Activated CD8-positive, alpha-beta memory T cell treated with anti-CD3 and anti-CD28 coated beads for 4 hours (primary cell): ENCODE measurements at places on chromosomes 2 and 18.

DNA sequence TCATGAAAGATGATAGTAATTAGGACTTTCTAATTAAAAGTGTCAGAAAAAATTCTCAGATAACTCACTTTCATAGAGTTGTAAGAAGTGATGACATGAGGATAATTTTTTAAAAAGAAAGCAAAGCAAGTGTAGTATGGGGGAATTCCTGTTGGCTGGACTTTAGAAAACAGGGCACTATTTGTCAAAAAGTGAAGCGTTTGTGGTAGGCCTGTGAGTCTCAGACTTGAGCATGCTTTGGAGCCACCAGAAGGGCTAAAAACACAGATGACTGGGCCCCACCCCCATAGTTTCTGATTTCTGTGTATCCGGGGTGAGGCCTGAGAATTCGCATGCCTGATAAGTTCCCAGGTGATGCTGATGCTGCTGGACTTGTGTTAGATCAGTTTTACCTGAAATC lies 222.6 kb upstream of the LRRTM1 start:
- DNase-seq, result no peak

DNA sequence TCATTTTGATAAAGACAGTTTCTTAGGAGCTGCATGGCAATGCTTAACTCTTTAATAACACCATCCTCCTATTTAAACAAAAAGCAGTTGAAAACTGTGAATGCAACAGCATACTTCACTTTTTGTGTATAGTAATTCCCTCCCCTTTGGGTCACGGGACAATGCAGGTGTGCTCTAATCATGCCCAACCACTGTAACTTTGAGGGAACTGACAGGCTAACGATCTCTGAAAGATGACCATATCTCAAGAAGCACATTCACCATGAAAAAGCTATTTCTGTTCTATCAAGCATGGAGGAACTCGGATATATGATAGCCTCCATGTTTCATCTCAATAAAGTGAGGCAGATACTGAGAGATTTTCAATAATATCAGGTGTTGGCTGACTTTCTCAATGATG lies 81.1 kb upstream of the CD226 start:
- no peak for DNase-seq

DNA sequence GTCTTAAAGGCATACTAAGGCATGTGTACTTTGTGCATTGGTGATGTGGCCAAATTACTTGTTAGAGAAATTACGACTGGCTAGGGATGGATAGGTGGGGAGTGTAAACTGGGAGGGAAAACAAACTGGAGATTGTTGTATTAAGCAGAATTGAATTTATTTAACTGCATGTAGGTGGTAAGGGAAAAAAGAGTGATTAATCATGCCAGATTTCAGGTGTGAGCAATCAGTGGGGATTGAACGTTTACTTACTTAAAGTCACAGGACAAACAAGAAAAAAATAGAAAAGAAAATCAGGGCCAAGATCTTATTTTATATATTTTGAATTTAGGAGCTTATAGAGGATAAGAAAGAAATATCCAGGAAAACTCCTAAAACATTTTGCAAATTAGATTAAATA lies 88.6 kb downstream of the GULP1 start:
- no peak for DNase-seq

DNA sequence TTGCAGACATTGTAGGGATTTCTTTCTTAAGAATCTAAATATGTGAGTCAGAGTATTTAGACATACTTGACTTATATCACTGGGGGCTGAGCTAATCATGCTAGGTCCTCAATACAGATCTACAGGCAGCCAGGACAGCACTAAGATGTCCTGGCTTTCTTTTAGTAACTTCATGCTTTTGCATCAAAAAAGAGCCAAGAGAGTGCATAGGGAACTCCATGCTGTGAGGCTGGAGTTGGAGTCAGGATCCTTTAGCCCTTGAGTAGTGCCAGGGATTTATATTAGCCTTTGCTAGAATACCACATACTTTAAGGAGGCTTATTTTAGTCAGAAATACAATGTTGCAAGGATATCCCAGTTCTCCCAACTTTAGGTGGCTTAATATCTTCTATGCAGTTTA lies 289.7 kb downstream of the CCDC85A start:
- DNase-seq, result no peak

DNA sequence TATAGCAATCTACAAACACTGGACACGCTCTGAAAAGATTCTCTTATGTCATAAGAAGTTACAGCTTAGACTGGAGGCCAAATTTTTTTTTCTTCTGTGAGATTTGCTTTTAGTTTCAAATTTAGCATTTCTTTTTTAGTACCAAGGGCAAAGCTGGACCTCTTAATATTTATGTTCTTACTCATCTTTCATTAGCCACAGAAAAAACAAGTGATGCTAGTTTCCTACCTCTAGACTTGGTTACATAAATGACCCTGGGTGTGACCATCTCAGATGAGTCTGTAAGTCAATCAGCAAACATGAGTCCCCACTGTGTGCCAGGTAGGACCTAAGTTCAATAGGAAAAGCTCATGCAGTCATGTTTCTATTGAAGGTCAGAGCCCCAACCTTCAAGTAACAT lies 94.4 kb downstream of the MEP1B start:
- no peak for DNase-seq

DNA sequence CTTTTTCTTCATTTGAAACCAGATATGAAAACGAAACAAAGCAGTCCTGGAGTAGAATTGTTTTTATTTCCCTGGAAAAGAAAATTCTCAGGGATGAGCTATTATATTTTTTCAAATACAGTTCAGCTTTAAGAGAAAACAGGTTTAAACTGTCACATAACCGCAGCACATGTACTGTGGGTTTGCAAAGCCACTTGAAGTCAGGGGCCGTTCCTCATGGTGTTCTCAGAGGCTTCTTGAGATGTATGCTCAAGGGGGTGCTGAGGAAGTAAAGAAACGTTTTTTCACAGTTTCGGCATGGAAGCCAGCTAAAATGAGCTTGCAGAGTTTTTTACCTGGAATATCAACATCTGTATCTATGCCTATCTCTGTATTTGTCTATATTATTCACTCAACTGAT lies 225.3 kb downstream of the MC4R start:
- no peak for DNase-seq

DNA sequence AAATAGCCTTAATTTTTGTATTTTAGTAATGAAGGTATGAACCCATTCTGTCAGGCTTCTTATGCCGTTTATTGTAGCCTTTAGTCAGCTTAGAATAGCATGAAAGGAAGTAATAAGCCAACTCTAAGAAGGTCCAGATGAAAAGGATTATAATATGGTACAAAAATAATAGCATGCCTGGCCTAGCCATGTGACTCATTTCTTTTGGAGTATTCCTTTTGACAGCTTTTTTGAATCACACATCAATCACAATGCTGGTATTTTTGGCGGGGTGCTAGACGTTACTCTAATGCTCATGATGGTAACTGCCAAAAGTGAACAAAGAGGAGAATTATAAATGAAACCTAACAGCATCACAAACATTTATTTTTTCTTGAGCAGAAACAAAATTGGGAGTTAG lies 19.9 kb downstream of the FMNL2 start:
- DNase-seq, result no peak

GRCh38 chr2:179201869-179202268 lies 62.8 kb downstream of the SESTD1 start:
- no peak for DNase-seq

DNA sequence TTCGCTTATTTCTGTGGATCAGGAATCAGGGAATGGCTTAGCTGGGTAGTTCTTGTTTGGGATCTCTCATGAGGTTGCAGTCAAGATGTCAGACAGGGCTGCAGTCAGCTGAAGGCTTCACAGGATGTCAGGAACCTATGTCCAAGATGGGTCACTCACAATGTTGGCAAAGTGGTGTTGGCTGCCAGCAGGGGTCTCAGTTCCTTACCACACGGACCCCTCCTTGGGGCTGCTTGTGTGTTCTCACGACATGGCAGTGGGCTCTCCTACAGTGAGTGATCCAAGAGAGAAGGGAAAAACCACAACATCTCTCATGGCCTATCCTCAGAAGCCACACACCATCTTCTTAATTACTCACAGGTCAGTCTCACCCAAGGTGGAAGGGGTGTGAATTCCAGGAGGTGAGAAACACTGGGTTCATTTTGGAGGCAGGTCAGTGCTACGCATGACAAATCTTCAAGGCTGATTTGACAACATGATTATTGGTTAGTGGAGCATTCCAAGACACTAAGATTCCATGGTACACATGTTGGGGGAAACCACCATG lies 1.3 kb upstream of the ANTXR1 start:
- DNase-seq, result no peak

DNA sequence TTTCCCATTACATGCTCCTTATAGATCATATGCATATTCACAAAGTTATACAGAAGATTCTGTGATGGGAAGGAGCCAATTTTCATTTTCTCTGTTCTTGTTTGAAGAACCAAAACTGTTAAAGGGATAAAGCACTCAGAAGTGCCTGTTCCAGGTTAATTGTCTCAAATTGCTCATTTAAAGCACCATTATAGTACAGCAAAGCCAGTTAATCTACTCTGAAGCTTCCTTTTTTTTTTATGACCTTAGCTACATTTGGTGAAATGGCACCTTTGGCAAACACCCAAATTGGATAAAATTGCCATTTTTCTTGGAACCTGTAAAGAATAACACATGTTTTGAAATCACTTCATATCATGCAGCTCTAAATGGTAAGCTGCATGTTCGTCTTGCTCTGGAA lies 1092.3 kb downstream of the BCL11A start:
- DNase-seq, result no peak

DNA sequence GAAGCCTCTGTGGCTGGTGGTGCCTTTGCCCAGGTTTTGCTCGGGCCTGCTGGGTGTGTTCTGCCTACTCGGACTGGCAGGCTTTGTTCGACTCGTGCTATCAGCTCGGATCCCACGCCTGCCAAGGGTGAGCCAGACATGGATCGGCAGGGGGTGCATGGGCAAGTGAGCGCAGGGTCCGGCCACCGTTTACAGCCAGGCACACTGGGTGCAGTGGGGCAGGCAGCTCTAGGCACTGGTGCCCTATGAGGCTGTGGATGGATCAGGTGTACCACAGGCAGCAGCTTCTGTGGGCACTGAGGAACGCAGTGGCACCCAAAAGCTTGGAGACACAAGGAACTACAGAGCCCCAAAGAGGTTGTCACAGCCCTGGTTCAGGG lies 25.6 kb downstream of the MARCHF7 start:
- no peak for DNase-seq

- no peak for DNase-seq
These were observed 69.9 kb downstream of the SH3BP4 start for GRCh38 chr2:235021752-235022151.

DNA sequence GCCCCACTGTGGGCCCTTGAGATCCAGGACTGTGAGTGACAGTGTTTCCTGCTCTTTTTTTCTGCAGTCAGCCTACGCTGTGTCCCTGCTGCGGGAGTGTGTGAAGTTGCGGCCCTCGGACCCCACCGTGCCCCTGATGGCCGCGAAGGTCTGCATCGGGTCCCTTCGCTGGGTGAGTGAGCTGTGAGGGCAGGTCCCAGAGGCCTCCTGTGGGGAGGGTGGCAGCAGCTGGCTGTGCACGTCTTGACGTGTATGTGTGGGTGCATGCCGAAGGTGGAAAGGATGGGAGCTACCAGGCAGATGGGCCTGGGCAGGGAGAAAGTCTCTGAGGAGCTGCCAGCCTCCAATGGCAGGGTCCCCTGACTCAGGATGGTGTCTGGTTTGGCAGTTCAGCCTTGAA lies 95.7 kb upstream of the MCFD2 start:
- DNase-seq, result no peak

GRCh38 chr2:163319006-163319405 lies 416.8 kb downstream of the FIGN start:
- DNase-seq, result no peak

DNA sequence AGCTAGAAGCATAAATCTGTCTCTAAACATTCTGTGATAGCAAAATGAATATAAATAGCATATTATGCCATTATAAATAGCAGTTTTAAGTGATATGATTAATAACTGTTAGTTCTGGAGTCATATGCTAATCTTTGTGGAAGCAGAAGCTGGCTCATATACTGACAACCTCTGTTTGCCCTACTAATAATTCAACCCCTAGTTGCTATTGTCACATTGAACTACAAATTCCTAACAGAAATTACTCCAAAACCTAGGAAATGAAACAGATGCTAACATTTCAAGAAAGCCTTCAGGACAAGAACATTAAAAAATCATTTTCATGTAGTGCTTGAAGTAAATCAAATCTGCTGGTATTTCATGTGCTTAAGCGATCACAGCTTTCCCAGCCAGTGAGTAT lies 28.2 kb downstream of the CALCRL start:
- no peak for DNase-seq

DNA sequence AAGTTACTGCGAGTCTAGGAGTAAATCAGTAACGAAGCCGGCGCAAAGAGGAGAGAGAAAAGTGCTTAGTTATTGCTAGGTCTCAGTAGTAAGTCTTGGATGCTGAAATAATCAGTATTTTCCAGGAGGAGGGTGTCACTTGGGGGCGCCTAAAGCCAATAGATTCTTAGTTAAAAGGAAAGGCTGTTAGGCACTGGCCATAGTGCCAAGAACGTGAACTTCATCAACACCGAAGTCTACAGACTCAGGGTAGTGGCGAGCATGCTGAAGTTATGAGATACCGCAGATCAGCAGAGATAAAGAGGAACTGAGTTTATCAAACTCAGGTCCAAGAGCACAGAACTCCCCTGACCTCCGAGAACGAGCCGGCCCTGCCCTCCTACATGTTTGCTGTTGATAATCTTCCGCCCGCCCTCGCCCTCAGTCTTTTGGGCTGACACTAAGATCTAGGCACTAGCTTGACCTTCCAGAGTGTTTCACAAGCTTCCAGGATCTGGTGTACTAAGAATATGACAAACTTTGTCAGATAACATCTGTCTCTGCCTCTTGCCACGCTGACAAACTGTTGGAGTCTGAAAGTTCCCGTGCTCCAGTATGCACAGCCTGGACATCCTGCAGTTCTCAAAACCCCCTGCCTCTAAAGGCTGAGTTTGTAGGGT lies 49.2 kb downstream of the CYB5A start:
- DNase-seq, result no peak

- no peak for DNase-seq
These were observed 963 bp upstream of the MRPL44 start for GRCh38 chr2:223956300-223956699.

GRCh38 chr2:45777996-45778719 lies 126.7 kb downstream of the PRKCE start:
- no peak for DNase-seq

- DNase-seq, result no peak
These were observed 215.1 kb downstream of the ALK start for GRCh38 chr2:29706171-29706720.

- no peak for DNase-seq
These were observed 2.7 kb downstream of the IMPACT start for GRCh38 chr18:24429188-24429587.

DNA sequence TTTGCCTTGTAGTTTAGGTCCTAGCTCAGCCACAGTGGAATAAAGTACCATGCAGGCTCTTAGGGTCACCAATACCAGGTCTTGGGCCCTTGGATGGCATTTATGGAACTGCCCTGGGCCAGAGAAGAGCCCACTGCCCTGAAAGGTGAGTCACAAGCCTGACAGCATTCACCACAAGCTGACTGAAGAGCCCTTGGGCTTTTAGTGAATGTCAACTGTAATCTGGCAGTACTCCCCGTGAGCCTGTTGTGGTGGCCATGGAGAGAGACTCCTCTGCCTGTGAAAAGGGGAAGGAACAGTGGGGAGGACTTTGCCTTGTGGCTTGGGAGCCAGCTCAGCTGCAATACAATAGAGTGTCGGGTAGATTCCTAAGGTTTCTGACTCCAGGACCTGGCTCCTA lies 1389.7 kb downstream of the DSC3 start:
- no peak for DNase-seq

GRCh38 chr2:138037090-138037489 lies 72.8 kb downstream of the HNMT start:
- DNase-seq, result no peak
